ENCODE measurements at places on chromosomes 11 and 22.

- no peak for DNase-seq
Measured at GRCh38 chr11:134511255-134511654, 99.2 kb upstream of the B3GAT1 start.

DNA sequence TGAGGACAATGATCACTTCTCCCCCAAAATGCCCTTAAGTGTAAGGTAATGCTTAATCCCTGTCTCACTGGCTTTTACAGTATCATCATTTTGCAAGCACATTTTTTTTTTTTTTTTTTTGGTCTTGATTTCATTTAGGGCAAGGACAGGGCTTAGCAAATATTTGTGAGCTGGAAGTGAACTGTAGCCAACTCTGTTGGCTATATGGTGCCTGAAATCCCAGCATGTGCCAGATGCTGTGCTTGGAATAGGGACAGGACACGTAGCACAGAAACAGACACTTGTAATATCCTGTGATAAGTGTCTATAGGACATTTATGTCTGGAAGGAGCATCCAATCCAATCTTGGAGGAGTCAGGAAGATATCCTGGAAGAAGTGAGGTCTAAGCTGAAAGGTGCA is 198.3 kb downstream of the NAV2 start:
- no peak for DNase-seq

DNA sequence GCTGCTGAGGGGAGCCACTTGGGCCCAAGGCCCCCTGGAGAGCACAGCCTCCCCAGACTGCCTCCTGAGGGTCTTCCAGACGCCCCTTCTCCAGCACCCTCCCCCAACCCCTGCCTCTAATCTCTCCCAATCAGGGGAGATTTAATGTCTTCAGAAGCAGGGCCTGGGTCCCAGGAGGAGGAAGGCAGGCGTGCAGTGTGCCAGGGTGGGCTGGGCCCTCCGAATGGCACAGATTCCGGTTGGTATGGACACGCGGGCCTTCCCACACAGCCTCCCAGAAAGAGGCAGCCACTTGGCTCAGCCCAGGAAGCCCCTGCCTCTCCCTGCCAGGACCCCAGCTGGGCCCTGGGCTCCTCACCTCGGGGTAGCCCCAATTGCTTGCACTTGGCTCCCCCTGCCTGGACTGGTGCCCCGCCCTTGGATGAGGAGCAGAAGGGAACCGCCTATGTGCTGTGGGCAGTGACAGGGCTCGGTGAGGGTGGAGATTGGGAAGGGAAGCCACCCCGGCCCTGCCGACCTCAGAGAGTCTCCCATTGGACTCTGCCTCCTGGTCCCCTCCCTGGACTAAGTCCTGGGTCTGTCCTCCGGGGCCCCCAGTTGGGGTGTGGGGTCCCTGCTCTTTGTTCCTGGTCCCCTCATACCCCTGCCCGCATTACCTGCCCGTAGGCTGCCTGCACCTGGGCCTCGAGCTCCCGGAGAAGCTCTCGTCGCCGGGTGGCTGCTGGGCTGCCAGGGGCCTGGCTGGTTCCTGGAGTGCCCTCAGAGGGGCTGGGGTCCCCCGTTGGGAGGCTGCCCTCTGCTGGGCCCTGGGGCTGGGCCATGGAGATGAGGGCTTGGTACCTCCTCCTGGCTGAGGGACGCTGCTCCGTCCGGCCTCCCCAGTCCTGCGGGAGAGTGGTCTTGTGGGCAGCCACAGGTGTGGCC is 572 bp upstream of the CABP2 start:
- no peak for DNase-seq

DNA sequence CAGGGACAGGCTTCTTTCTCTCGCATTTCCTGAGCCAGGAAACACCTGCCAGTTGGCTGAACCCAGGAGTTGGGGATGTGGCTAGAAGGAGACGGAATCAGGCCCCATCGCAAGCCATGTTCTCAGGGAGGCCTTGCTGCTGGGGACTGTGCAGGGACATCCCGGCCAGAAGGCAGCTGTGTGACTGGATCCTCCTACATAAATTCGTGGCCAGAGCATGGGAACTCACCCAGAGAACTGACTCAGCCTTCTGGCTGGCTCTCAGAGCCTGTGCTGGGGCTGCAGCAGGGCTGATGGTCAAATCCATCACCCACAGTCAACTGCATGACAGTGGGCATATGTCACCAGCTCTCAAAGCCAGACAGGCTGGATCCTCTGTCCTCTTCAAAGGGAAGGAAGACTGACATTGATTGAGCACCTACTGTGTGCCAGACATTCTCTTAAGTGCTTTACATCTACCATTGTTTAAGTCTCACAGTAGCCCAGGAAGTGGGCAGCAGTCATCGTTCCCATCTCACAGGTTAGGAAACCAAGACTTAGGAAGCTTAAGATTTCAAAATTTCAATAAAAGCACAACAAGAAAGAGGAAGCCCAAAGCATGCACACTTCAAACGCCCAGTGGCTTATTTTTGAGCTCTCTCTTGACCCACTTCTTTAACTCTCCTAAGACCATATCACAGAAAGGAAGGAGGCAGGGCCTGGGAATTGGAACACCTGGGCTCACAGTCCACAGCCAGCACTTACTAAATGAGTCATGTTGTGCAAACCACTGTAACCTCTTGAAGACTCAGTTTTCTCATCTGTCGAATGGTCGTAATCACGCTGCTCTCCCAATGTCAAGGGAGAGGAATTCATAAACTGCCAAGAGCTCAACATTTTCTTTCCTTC is 30.9 kb upstream of the CACNG2 start:
- no peak for DNase-seq

GRCh38 chr11:64068705-64069400 is 33.1 kb downstream of the FLRT1 start:
- DNase-seq: no peak

DNA sequence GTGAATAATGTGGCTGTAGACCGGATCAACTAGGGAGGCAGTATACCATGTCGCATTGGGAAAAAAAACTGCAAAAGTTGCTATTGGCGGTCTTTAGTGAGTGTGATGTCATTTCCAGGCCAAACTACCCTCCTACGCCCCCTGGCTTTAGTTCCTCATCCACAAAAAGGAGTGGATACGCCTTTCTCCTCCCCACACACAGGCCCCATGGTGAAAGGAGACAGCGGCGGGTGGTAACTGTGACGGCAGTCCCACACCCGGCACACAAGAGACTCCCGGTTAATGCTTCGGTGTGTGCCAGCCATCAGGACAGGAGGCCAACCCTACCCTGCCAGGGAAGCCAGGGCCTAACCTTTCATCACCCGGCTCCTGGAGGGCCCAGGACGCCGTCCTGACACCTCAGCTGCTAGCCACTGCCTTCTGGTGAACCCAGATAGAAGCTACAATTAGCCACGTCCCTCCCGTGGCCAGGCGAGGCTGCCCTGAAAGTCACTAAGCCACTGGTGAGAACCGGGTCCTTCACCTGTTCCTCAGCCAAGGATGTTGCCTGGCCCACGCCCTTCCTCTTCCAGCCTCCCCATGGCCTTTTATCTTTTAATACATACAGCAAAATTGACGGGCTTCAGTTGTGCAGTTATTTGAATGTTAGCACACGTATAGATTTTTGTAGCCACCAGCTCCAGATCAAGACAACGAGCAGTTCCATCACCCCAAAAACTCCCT is 10.8 kb downstream of the TP53I11 start:
- DNase-seq: no peak

DNA sequence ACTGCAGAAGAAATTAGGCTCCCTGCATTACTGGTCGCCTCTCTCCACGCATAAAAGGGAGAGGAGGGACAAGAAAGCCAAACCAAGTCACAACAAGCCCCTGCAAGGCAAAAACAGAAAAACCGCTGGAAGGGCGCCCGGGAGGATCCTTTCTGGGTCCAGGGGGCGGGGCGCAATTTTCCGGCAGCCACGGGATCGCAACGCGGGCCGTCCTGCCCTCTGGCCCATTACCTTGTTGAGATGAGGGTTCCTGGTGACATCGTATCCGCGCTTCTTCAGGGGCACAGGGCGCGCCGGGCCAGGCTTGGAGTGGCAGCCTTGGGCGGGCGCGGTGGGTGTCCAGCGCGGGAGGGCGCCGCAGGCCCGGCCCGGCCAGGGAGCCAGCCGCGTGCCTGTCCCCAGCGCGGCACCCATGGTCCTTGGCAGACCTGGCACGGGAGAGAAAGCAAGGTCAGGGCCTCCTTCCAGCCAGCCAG is 847 bp downstream of the ME3 start:
- no peak for DNase-seq
